ENCODE measurements at places on chromosomes 16 and 17. TPM values are rescaled to one million over a fixed set of nuclear protein-coding genes. Genes with fewer than 3 reads are reported as not detected.

DNA sequence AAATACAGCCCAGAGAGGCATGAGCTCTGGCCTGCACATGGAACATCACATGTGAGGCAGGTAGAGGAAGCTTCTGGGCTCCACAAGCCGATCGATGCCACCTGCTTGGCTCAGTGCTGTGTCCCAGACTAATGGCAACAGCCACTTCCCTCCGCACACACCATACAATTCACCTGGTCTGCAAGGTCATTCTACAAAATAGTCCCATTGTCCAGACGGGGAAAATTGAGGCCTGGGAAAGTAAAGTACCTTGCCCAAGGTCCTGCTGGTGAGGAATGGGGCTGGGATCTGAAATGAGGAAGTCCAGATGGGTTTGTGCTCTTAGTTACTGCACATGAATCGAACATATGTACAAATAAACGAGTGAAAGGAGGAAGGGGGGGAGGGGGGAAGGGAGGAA lies 88.0 kb downstream of the LITAF start:
- no peak overlapping the region for H3K4me3 ChIP-seq
- no peak for DNase-seq
- no peaks in the 10 kb centered on the region for H3K27me3 ChIP-seq
- H3K4me1 ChIP-seq, result peaks cover 35% of the 10 kb centered on the region

GRCh38 chr17:80108036-80108971 lies 6.9 kb downstream of the GAA start:
- peaks cover 51% of the 10 kb centered on the region for H3K36me3 ChIP-seq
- H3K27ac ChIP-seq, result no peak overlapping the region
- no peak overlapping the region for H3K4me3 ChIP-seq

GRCh38 chr16:88830258-88830657 lies 18.5 kb upstream of the APRT start:
- no peak for DNase-seq
- H3K4me1 ChIP-seq, result no peaks in the 10 kb centered on the region
- H3K36me3 ChIP-seq, result peaks cover 62% of the 10 kb centered on the region
- H3K27me3 ChIP-seq, result no peaks in the 10 kb centered on the region
- H3K4me3 ChIP-seq, result no peak overlapping the region

GRCh38 chr17:61805399-61805798 lies 57.9 kb downstream of the BRIP1 start:
- H3K27me3 ChIP-seq, result no peaks in the 10 kb centered on the region
- H3K4me1 ChIP-seq, result no peaks in the 10 kb centered on the region
- H3K4me3 ChIP-seq, result no peak overlapping the region
- H3K27ac ChIP-seq, result no peak overlapping the region

- H3K36me3 ChIP-seq, result no peaks in the 10 kb centered on the region
- DNase-seq, result no peak
- no peak overlapping the region for H3K27ac ChIP-seq
- no peaks in the 10 kb centered on the region for H3K4me1 ChIP-seq
Measured at GRCh38 chr16:24418733-24419132, 120.6 kb upstream of the RBBP6 start.

Gene TMEM114
- not detected for total RNA-seq

DNA sequence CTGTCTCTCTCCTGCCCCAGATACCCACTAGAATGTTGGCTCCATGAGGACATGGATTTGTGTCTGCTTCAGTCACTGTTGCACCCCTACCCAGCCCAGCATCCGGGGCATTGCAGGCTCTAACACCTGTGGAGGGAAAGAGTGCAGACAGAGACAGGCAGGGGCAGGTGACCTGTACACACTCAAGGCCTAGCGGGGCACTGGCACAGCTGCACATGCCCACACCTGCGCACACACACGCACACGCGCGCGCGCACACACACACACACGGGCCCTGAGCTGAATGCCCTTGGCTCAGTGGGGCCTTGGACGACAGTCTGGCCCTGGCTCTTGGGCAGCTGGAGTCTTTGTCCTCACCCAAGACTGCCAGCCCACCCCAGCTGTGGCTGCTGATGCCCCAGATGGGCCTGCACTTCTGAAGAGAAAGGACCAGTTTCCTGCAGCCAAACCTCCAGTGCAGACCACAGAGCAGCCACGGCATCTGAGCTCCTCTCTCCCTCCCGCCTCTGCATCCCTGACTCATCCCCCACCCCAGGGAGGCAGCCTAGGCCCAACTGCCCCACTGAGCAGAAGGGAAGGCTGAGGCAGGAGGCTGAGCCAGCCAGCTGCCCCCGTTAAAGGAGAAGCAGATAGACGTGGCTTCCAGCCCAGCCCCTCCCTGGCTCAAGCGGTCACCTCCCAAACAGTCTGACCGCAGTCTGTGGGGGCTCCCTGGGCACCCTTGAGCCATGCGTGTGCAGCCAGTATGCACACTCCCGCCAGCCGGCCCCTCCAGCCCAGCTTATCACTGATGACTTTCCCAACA lies 12.3 kb upstream of the RAI1 start:
- no peaks in the 10 kb centered on the region for H3K36me3 ChIP-seq
- no peaks in the 10 kb centered on the region for H3K27me3 ChIP-seq
- DNase-seq, result no peak
- H3K27ac ChIP-seq, result no peak overlapping the region

GRCh38 chr17:9472541-9472940 lies 103.1 kb downstream of the STX8 start:
- no peak overlapping the region for H3K27ac ChIP-seq
- H3K4me1 ChIP-seq, result peaks cover 29% of the 10 kb centered on the region
- DNase-seq, result no peak

Gene ACAP1
- 4.3 TPM for total RNA-seq

Gene SGSH
- 12.9 TPM for total RNA-seq

DNA sequence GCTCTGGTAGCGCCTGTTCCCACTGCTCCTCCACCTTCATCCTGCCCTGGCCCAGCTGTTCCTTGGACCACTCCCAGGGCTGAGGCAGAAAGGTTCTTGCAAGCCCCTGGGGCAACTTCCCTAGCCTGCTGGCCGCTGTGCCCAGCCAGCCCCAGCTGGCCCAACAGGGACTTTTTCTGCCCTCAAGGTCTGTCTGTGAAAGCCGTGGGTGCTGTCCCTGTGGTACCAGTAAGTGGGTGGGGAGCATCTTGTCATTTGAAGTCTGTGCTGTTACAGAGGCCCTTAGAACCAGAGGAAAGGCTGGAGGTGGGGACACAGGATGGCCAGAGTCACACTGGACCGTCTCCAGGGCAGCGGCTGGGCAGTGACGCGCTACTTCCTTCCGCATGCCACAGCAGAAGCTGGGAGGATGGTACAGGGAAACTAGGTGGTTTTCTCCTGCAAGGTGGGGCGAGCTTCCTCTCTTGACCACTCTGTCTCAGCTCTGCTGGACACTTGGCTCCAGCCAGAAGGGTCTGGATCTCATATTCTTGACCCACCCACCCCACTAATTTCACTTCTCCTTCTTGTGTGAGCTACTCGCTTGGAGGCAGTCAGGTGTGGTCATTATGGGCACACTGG lies 87.8 kb downstream of the PLCG2 start:
- H3K27ac ChIP-seq, result peak overlapping the region; percentile 66
- H3K27me3 ChIP-seq, result no peaks in the 10 kb centered on the region
- no peaks in the 10 kb centered on the region for H3K36me3 ChIP-seq
- H3K4me1 ChIP-seq, result peaks cover 9% of the 10 kb centered on the region
- no peak overlapping the region for H3K4me3 ChIP-seq

Gene PLA2G15
- 12.8 TPM for total RNA-seq

- H3K36me3 ChIP-seq, result no peaks in the 10 kb centered on the region
- peaks cover 31% of the 10 kb centered on the region for H3K27me3 ChIP-seq
Measured at GRCh38 chr16:8585857-8586256, 4.5 kb downstream of the TMEM114 start.

DNA sequence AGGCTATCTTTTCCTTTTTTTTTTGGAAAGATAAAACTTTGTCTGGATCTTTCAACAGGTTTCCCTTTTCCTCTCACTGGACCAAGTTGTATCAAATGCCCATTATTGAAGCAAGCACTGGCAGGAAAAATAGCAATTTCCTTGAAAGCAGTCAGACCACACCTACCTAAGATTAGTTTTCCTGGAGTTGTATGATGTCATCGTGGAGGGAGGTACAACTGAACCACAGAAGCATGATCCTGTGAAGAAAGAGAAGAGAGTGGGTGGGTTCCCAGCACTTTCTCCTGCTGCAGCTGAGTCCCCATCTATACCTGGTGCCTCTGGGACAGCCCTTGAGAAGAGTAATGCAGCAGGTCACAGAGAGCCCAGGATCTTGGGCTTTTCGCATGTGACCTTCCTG lies 63.6 kb upstream of the ERCC4 start:
- no peak overlapping the region for H3K27ac ChIP-seq
- no peaks in the 10 kb centered on the region for H3K4me1 ChIP-seq
- H3K36me3 ChIP-seq, result no peaks in the 10 kb centered on the region

DNA sequence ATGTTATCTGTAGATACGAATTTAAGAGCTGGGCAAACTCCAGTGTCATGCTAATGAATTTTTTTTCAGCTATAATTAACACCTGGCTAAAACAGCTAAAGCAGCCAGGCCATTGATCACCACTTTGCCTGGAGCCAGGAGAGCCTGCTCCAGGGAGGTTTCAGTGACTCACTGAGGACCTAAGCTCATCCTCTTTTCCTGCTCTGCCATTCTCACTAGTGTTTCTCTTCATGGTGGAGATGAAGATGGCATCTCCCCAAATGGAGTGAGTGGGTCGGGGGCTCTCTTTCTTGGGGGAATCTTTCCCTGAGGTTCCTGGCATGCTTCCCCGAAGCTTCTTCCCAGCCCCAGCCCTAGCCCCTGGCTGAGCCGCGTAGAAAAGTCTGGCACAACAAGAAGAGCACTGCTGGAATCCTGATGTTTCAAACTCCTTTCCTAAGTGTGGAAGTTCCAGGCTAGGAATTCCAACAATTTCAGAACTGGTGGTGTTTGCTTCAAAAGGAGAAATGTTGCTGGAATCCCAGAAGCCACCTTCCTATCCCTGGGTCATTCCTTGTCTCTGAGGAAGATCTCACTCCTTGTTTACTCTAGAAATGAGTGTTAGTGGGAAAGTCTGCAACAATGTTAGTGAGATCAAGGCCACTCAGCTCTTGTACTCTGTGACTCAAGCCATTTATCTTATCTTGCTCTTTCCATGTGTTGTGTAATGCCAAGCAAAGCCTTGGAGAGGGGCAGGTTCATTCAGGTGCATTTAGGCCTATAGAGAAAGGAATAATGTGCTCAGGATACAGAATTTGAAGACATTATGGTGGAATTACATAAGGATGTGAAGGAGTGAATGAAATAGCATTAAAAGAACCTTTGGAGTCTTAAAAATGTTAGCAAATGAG lies 26.0 kb upstream of the B4GALNT2 start:
- H3K4me3 ChIP-seq, result no peak overlapping the region
- DNase-seq, result no peak
- H3K4me1 ChIP-seq, result no peaks in the 10 kb centered on the region
- H3K27me3 ChIP-seq, result no peaks in the 10 kb centered on the region

- no peak for DNase-seq
- H3K27ac ChIP-seq, result no peak overlapping the region
- no peaks in the 10 kb centered on the region for H3K4me1 ChIP-seq
- H3K27me3 ChIP-seq, result no peaks in the 10 kb centered on the region
- H3K36me3 ChIP-seq, result peaks cover 69% of the 10 kb centered on the region
- no peak overlapping the region for H3K4me3 ChIP-seq
Measured at GRCh38 chr16:70470141-70470926, 15.9 kb downstream of the FCSK start.

Gene RNF222
- not detected for total RNA-seq
